ENCODE measurements at places on chromosomes 11 and 22. TPM values are rescaled to one million over a fixed set of nuclear protein-coding genes. Genes with fewer than 3 reads are reported as not detected.

The PRODH gene
- total RNA-seq, result 11.2 TPM

DNA sequence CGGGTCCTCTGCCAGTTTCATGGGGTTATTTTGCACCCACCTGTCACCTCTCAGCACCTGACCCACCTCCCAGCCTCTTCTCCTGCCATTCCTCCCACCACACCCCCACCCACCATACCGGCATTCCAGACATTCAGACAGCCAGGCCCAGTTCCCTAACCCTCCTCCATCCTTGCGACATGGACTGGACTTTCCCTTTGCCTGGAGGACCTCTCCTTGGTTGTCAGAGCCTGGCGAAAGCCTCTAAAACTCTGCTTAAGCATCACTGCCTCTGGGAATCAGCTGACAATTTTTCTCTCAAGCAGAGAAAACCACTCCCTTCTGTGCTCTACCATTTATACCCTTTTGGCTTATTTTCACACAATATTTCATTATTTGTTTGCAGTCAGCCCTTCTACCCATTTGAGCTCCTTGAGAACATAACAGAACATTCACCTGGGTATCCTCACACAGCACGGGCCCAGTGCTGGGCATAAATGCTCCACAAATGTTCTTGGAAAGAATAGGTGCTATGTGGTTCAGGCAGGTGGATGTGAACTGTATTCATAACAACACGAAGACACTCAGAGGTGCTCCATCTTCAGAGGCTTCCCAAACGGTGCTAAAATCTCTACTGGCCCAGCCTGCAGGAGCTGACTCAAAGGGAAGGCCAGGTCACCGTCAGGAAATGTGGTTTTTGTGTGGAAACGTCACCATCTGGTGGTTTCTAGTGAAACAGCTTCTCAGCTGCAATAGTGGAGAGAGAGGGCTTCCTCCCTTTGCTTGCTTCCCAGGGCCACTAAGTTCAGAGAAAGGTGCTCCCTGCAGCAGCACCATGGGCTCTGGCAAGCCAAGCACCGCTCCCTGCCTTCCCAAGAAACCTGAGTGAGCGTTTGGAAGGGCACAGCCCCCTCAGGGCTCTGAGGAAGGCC is 10.4 kb downstream of the SPATA19 start:
- no peaks in the 10 kb centered on the region for H3K27me3 ChIP-seq
- no peak overlapping the region for H3K4me3 ChIP-seq
- H3K27ac ChIP-seq, result no peak overlapping the region
- no peak for DNase-seq
- H3K36me3 ChIP-seq, result no peaks in the 10 kb centered on the region

- H3K4me1 ChIP-seq, result peaks cover 20% of the 10 kb centered on the region
- H3K4me3 ChIP-seq, result no peak overlapping the region
- DNase-seq, result no peak
- H3K27me3 ChIP-seq, result no peaks in the 10 kb centered on the region
- no peaks in the 10 kb centered on the region for H3K36me3 ChIP-seq
Measured at GRCh38 chr22:45441138-45441537, 27.6 kb downstream of the RIBC2 start.

The ATXN10 gene
- 164 TPM for total RNA-seq

Data from osteocyte (in vitro differentiated cells).